ENCODE measurements at places on chromosomes 1 and 21.

DNA sequence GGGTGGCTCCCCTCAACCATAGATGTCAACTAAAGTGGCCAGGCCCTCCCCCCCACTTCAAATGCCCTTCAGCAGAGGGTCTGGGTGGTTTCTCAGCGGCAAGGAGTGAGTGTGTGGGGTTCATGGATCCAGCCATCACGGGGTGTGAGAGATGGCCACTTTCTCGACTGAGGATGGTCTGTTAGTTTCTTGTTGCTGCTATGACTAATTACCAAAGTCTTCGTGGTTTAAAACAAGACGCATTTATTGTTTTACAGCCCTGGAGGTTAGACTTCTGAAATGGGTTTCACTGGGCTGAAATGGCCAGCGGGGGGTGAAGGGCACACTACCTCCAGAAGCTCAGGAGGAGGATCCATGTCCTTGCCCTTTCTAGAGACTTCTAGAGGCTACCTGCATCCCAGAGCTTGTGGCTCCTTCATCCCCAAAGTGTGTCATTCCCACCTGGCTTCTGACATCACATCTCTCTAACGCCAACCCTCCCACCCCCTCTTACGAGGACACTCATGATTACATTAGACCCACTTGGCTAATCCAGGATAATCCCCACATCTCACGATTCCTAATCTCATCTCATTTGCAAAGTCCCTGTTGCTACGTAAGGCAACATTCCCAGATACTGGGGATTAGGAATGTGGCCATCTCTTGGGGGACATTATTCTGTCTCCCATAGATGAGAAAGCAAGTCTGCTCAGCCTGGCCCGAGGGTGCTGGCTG lies 53.0 kb downstream of the EPHB2 start:
- DNase-seq = no peak

DNA sequence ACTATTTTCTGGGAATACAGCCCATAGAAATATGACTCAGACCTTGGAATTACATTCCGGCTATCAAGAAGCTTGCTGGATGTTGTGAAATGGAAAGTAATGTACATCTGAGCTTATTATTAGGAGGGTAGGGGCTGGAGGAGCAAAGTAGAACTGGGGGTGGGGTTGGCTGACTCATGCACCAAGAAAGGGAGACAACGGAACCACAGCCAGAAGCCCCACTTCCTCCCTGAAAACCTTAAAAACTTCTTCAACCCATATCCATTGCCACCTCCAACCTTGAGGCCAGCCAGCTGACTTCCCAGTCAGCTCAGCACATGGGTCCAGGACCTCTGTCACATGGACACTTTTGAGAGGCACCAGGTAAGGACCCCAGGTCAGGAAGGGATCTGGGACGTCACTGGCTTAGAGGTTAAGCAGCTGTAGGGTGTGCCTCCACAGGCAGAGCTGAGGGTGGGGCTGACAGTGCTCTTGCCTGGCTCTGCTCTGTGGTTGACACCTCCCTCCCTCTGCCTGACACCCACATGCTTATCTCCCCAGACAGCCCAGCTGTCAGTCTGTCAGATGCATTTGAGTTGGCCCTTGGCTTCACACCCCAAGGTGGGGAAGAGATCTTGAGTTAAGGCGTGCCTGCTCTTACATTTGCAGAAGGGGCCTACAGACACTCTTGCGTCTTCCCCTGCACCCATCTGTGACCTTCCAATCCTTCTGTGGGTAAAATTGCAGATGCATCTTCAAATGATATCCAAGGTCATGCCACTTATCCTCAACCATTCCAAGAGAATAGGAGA lies 5.7 kb upstream of the ZNF683 start:
- peak; percentile 97 for DNase-seq

DNA sequence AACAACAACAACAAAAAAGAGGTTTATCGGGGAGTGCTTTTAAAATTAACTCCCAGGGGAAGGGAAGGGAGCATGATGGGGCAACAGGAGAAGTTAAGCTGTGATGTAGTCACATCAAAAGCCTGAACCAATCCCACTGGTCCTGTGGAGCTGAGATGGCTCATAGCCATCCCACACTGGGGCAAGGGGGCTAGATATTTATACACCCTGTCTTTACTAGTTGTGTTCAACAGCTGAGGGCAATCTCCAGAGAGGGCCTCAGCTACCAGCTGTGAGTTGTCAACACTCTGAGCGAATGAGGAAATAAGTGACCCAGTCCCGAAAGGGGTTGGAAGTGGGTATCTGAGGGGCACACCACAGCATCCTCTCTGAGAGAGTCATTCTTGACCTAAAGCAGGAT lies 31.0 kb upstream of the CREG1 start:
- DNase-seq = no peak

DNA sequence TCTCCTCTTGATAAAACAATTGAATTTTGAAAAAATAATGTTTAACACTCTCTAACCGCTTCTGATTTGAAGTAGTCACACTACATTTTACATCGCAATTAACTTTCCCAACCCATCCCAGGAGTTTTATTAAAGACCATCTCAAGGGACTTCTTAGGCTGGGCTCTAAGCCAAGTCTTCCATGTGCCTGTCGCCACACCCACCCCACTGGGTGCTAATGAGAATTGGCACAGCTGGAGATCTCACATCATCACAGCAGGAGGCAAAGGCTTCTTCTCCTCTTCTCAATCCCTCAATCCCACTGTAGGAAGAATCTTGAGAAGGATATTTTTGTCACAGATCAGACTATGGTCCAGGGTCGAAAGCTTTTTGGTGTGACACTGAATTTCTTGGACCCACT lies 328.9 kb downstream of the NUF2 start:
- DNase-seq = no peak

GRCh38 chr1:114756009-114756892 lies 1.5 kb downstream of the CSDE1 start:
- no peak for DNase-seq

DNA sequence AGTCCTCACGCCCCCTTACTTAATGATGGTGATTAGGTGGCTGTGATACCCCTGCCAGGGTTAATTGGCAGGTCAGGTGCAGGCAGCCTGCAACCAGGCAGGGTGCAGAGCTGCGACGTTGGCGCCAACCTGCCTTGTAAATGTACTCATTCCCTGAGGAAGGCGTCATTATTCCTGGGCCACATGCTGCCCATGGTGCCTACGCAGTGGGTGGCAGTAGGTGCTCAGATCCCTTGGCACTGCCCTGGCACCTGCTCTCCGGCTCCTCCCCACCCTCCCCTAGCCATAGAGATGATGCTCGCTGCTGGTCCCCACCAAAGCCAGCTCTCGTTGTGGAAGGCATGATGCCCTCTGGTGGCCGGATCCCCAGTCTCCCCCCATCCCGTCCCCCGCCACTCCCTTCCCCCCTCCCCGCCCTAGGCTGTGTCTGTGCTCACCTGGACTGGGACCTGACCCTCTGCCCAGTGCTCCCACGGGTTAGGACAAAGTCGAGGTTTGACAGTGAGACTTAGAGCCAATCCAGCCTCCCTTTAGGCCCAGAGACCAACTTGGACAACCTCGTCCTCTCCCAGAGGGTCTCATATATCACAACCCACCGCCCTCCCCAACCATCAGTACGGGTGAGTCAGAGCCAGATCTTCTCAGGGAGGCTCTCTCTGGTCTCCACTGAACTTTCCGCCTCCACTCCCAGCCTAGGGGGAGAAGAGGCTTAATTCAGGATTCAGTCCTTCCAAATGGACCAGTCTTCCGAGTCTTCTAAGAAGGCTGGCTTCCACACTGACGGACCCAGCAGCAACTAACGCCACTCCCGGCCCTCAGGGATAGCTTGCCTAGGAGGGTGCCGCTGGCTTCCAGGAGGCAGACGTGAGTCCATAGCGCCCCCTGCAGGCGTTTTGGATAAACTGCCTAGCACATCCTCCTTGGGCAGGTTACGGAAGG lies 5.7 kb downstream of the KRTCAP2 start:
- peak; percentile 54 for DNase-seq

DNA sequence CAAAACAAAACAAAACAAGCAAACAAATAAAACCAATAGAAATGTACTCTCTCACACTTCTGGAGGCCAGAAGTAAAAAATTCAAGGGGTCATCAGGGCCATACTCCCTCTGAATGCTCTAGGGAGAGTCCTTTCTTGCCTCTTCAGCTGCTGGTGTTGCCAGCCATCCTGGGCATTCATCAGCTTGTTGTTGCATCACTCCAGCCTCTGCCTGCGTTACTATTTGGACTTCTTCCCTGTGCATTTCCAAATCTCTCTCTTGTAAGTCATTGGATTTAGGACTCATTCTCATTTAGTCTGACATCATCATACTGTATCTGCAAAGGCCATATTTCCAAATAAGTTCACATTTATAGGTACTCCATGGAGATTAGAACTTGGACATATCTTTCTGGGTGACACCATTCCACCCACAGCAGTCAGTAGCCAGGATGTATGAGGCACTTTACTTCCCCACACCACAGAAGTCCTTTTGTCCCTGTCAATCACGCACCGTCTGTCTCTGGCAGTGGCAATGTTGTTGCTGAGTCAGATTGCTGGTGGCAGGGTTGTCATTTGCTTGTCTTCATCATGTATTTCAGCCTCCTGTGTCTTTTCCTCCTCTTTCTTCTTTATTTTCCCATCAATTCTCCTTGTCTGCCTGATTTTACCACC lies 151.0 kb upstream of the KCNJ6 start:
- DNase-seq = no peak

- DNase-seq = no peak
Observed at GRCh38 chr1:236997361-236997760, 6.9 kb downstream of the MT1HL1 start.

- DNase-seq = no peak
Observed at GRCh38 chr1:21818656-21819055, 6.6 kb downstream of the LDLRAD2 start.
